Endodermal cell (in vitro differentiated cells): ENCODE measurements at places on chromosomes 13 and 19.

DNA sequence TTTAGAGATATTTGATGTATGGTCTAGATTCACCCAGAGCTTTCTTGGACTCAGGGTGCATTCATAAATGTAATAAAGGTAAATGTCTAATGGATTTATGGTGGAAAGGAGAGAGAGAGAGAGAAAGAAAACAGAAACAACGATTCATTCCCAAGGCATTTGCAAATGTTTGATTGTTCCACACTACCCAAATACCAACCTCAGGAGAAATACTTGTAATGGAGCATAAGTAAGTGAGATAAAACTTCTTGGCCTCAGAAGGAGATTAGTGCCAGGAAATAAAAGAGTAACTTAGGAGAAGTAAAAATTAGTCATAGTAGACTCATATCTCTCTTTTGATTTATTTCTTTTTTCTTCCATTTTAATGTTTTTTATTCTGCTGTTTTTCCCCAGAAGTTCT, 40.6 kb upstream of the DGKH start:
- DNase-seq = no peak

- no peak for DNase-seq
Measured at GRCh38 chr13:78620936-78621470, 17.7 kb upstream of the POU4F1 start.

GRCh38 chr13:40070357-40070756, 414.9 kb downstream of the COG6 start:
- DNase-seq = no peak

GRCh38 chr19:2416321-2417097, 10.9 kb downstream of the TIMM13 start:
- no peak for DNase-seq

- no peak for DNase-seq
Measured at GRCh38 chr13:111117961-111118360, 2.9 kb downstream of the ARHGEF7 start.

- DNase-seq = no peak
Measured at GRCh38 chr13:41495044-41495443, 37.7 kb downstream of the RGCC start.

- no peak for DNase-seq
Measured at GRCh38 chr19:16585808-16586476, 13.7 kb upstream of the SLC35E1 start.

- peak; percentile 100 for DNase-seq
Measured at GRCh38 chr19:50909240-50910070, 1.7 kb downstream of the KLK4 start.

DNA sequence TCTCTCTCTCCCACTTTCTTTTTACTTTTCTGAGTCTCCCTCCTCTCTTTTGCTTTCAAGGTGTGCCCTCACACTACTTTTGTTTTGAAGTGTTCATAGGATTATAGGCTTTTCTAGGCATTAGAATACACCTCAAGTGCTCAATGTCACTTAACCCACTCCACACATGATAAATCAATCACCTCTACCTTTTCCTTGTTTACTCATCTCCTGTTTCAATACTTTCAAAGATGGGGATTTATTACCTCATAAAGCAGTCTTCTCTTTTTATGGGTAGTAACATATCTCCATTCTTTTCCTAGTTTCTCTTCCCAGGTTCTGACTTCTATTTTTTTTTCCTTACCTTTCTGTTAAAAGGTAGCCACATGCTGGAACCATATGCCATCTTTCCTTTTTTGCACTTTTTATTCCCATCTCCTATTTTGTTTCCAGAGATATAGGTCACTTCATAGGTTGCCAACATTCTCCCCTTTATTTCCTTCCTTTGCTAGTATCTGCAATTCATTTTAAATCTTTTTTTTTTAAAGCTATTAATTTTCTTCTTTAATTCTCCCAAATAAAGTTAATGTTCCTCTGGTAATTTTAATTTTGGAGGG, 137.6 kb upstream of the SLC10A2 start:
- no peak for DNase-seq

DNA sequence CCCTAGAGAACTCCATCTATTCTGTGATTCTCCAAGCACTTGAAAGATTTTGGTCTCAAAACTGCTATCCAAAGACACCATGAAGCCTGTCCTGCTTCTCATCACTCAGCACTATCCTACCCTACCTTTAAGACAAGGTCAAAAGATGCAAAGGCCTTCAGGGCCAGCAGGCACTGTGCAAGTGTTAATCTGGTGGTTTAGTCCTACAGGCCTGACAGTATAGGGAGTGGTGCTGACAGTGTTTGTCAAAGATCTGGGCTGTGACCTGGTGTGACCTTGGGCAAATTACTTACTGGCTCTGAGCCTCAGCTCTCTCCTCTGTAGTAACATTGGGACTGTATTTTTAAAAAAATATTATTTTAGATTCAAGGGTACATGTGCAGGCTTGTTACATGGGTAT, 28.0 kb downstream of the SIAH3 start:
- no peak for DNase-seq

GRCh38 chr19:13127051-13127450, 9.0 kb downstream of the NACC1 start:
- DNase-seq = no peak

DNA sequence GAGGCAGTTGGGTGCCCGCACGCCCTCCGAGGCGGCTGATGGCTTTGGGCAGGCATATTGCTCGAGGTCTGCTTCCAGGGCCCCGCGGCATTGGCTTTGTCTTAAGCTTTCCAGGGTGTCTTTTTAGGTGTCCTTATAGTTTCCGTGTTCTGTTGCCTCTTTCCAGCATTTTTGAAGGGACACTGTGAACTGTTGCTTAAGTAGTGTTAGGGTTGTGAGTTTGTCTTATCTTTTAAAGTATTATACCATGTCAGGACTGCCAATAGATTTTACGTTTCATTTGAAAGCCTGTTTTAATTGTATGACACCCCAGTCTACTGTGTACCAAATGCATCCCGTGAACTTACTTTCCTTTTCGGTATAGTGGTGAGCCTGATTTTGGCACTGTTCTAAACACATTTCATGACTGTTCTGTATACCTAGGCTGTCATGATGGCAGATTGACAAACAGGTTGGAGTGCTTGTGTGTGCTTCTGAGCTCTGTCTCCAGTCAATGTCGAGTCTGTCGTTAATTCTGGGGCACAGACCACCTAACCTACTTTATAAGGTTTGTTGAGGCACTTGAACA, 656 bp downstream of the PCCA start:
- DNase-seq = no peak

- peak; percentile 80 for DNase-seq
Measured at GRCh38 chr19:39430675-39431593, 4.8 kb downstream of the RPS16 start.

- DNase-seq = peak; percentile 7
Measured at GRCh38 chr19:35169221-35169995, 14.9 kb downstream of the FXYD5 start.

DNA sequence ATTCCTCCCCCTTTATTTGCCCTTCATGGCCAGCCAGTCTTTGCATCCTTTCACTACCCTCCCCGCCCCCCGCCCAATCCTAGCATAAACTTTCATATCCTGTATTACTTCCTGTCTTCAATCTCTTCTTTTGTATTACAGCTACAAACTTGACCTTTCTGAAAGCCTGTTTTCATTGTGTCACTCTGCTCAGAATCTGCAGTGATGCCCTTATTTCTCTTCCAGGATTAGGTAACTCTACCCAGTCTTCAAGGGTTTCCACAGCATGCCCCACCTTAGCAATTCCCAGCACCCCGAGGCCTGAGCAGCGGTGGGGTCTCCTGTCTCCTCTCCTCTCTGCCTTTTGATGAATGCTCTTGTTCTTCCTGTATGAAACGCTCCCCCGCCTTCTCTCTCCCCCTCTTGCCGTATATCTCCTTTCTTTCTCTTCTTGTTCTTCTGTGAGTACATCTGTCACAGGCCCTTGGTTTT, 145.6 kb downstream of the SHISA2 start:
- DNase-seq = no peak

- DNase-seq = no peak
Measured at GRCh38 chr13:66748712-66749111, 481.4 kb downstream of the PCDH9 start.

DNA sequence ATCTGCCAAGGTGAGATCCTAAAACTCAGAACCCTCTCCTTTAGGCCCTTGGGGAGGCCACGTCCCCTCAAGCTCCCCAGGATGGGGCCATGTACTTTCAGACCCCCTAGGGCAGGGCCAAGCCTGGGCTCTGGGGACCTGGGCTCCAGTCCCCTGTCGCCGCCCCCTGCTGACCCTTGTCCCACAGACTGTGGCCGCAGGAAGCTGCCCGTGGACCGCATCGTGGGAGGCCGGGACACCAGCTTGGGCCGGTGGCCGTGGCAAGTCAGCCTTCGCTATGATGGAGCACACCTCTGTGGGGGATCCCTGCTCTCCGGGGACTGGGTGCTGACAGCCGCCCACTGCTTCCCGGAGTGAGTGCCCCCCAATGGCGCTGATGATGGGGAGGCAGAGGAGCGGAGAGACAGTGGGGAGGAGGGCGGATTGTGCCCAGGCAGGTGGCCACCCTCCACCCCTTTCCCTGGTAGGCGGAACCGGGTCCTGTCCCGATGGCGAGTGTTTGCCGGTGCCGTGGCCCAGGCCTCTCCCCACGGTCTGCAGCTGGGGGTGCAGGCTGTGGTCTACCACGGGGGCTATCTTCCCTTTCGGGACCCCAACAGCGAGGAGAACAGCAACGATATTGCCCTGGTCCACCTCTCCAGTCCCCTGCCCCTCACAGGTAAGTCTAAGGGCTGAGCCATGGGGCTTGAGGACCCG, 18.8 kb downstream of the HPN start:
- DNase-seq = no peak

DNA sequence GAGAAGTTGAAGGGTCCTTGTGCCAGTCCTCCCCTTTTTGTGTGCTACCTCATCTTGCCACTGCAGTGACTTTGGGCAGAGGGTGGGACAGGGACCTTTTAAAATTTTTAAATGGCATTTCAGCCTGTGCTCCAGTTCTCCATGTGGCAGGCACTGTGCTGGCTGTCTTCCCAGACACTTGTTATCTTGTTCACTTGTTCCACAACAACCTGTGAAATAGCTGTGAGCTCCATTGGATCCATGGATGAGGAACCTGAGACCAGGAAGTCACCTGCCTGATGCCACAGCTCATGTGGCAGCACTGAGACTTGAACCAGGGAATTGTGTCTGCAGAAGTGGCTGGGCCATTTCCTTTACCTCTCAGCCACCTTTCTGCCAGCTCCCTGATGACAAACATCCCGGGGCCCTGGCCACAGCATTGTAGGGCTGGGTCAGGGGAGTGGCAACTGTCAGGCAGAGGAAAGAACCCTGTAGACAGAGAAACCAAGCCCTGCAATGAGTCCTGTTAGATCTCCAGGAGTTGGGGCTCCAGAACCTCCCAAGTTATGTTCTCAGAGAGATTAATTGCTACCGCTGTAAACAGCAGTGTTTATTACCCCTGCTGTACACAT, 6.4 kb downstream of the EGLN2 start:
- DNase-seq = no peak

- DNase-seq = peak; percentile 77
Measured at GRCh38 chr19:10718205-10719196, 622 bp downstream of the DNM2 start.

- peak; percentile 63 for DNase-seq
Measured at GRCh38 chr13:97321101-97321500, 99.0 kb downstream of the MBNL2 start.

- DNase-seq = no peak
Measured at GRCh38 chr19:36142046-36142445, 2.2 kb downstream of the CAPNS1 start.

DNA sequence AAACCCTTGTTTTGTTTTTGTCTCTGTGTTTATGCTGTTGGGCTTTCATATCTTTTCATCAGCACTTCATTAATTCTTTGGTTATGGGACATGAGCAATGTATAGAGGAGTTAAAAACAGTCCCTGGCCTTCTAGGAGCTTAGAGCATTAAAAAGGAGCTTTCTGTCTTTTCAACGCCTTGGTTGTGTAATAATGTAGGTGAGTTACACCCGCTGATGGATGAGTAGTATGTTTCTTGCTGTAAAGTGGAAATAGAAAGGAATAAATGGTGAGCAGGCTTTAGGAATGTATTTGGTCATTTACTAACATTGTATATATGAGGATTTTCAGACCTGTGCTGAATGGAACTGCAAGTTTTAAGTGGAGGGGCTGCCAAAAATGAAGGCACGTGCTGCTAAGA, 121.5 kb upstream of the RNF113B start:
- no peak for DNase-seq

- DNase-seq = no peak
Measured at GRCh38 chr19:38028913-38029510, 122.0 kb downstream of the SIPA1L3 start.

DNA sequence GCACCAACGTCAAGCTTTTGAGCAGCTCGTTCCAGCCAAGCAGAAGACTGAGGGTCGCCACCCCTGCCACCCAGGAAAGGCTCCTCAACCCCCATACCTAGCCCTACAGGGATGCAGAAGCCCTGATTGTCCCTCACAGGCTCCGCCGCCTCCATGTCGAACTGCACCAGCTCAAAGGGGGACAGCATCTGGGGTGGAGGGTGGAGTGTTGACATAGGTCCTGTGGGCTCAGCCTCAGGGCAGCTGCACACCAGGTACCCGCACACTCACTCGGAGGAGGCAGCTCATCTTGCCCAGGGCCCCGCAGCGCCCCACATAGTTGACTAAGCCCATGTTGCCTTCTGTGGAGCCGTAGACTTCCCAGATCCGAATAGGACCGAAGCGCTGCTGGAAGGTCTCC, 11.6 kb downstream of the SLC27A5 start:
- DNase-seq = no peak

- no peak for DNase-seq
Measured at GRCh38 chr19:2815923-2816322, 3.7 kb upstream of the ZNF554 start.

GRCh38 chr19:6066661-6067646, 43.3 kb downstream of the RFX2 start:
- peak; percentile 92 for DNase-seq

- DNase-seq = peak; percentile 77
Measured at GRCh38 chr13:95553581-95554385, 1.3 kb downstream of the CLDN10 start.

DNA sequence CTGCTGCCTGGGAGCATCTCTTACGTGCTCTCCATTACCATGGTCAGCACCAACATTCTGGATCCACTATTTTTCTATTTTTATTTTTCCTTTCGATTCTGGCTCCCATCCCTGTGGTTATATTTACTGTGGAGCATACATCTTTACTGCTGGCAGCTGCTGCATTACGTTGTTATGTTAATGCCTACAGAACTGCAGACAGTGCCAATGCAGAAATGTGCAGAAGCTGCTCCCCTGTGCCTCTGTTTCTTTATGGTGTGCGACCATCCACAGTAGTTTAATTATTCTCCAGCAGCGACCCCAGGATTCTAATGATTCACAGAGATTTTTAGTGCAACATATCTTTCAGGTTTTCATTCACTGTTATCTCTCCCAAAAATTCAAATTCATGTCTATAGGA, 911.7 kb upstream of the SLITRK6 start:
- DNase-seq = no peak

GRCh38 chr19:41239961-41240574, 21.0 kb downstream of the AXL start:
- no peak for DNase-seq

GRCh38 chr19:40219721-40220276, 1.6 kb upstream of the TTC9B start:
- DNase-seq = no peak

GRCh38 chr13:41655997-41656396, 198.6 kb downstream of the RGCC start:
- no peak for DNase-seq
